ENCODE measurements at places on chromosomes 7 and 10.

DNA sequence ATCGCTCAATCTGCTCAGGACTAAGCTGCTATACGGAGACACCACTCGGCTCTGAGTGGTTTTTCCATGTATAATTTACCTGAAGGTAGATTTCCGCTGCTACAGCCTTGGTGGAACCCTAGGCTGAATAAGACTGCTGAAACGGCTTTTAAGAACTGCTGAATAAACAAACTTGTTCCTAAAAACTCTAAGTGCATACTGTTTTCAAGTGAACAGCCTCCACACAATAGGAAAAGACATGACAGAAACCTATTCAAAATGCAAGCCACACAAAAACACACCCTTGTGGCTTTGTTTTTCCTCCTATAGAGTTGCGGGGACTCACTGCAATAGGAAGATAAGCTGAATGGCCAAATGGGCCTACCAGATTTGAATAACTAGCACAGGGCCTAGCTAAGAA lies 117.2 kb downstream of the UBE2H start:
- DNase-seq = no peak

- DNase-seq = no peak
Observed at GRCh38 chr10:121079226-121079625, 228.1 kb downstream of the WDR11 start.

GRCh38 chr7:34497153-34497777 lies 160.8 kb upstream of the NPSR1 start:
- DNase-seq = no peak

- DNase-seq = no peak
Observed at GRCh38 chr10:2038036-2038435, 300.7 kb upstream of the ADARB2 start.

GRCh38 chr10:110224992-110225391 lies 17.6 kb downstream of the MXI1 start:
- no peak for DNase-seq

- DNase-seq = no peak
Observed at GRCh38 chr10:43049081-43049551, 27.8 kb upstream of the RET start.
